T-helper 9 cell (primary cell): ENCODE measurements at places on chromosomes 7 and 10.
A peak's percentile ranks its signal among the peaks of the same experiment; 100 is the strongest.

- DNase-seq = no peak
Observed at GRCh38 chr7:139118234-139118804, 8.8 kb upstream of the ZC3HAV1 start.

DNA sequence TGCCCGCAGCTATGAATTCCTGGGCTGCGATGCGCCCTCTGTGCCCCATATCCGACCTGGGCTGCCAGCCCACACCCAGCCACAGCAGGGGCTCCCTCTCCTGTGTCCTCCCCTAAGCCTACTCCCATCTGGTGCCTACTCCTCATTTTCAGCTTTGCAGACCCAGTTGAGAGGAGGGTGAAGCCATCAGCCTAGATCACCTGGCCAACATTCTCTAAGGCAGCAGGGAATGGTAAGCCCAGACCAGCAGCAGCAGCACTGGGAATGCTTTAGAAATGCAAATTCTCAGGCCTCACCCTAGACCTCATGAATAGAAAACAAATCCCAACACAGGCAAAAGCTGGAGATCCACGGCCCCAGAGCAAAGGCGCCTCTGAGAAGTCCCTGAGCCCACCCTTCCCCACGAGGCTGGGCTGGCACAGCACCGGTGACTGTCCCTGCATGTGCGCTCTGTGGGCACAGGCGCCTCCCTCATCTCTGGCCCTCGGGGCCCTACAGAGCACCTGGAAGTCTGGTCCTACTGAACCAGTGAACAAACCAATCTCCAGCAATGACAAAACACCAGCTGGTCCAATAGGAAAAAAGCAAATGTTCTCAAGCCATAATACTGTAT is 161.4 kb downstream of the GFRA1 start:
- DNase-seq = no peak

GRCh38 chr10:60819271-60819670 is 41.0 kb downstream of the CDK1 start:
- DNase-seq = no peak

DNA sequence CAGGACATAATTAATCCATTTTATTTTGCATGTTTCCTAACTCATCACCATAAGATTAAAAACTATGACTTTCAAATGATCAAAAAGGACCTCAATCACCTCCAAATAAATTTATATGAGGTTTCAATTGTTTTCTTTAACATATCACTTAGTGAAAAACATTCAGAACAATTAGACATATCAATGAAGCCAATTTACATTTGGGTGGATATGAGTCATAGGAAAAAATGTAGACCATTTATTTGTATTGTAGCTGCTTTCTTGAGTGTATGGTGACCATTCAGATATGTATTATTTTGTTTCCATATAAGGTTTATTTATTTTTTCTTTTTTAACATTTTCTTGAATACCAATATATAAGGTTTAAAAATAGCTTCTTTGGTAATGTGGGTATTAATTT is 13.3 kb upstream of the EXOC6 start:
- no peak for DNase-seq

- no peak for DNase-seq
Observed at GRCh38 chr10:29826221-29826620, 191.4 kb upstream of the SVIL start.

DNA sequence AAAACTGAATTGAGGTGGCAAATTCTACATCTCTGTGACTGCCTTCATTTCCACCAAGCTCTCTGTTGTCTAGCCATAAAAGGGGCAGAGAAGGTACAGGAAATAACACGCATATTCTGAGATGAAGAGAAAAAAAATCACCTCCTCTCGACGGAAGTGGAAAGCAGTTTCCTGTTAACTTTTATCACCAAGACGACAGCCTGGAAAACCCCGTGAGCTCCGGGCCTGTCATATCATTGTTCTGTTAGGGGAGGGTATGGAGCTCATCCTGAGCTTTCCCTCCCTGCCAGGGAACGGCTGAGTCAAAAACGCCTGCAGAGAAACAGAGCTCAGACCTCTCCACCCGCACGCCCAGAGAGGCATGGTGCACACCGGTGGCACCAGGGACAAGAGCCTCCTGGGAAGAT is 200.3 kb downstream of the PRPF18 start:
- DNase-seq = peak; percentile 69

DNA sequence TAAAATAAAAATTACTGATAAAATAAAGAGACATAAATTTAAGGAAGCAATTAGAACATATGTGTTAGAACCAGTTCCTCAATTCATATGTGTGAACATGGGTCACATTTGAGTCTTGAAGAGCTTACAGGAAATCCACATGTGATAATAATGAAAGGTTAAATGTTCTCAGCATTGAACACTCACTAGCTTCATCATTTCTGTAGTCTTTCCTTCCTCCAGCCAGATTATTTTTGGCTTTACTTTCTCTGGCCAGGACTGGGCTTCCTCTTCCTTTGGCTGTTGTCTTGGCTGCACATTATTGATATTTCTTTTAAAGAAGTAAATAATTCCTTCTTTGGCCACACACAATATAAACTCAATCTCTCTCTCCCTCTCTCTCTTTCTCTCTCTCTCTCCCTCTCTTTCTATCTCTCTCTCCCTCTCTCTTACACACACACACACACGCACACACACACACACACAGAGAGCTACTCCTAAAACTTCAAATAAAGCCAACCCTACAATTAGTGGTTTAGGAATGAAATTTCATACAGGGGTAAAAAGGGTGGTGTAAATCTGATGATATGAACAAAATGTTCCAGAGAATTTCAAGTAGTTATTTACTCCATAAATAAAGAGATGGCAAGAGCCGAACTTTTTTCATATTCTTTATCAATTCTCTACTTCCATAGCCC is 171.2 kb downstream of the REEP3 start:
- no peak for DNase-seq
